ENCODE measurements at places on chromosomes 4 and X.

DNA sequence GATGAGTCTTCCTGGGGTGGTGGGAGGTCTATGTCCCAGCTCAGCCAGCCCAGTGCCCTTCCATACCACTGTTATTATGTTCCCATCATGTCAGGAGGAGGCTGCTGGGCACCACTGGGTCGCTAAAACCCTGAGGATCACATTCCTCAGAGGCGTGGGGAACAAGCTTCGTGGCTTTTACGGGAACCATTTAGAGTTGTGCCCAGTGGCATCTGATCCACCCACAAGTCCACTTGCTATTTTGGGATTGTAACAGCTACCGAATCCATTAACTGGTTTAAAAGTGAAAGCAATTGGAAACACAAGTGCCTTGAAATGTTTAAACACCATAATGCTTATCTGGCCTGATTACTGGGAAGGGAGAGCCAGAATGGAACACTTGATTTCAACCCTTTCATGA, 13.1 kb upstream of the CCKAR start:
- DNase-seq, result no peak

DNA sequence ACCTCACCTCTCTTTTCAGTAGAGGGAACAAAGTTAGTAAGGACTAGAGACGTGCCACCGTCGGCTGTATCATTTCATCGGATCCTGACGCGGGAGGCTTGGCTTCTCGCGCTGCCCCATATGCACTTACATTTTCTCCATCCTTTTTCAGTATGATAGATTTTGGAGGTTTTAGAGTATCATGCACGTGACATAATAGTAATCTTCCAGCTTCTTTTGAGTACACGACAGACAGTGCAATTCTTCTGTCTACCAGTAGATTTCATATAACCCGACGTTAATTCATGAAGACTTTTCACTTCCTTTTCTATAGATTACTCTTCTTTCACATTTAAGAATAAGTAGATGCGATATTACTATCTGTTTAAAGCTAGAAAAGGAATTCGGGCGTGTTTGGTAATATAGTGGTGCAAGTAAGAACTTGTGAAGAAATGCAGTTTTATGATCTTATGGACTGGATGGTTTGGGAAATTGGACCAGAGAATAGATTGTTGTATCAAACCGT, 1.0 kb downstream of the CDS1 start:
- no peak for DNase-seq

- DNase-seq, result no peak
Observed at GRCh38 chrX:85017721-85018120, 14.0 kb downstream of the APOOL start.

DNA sequence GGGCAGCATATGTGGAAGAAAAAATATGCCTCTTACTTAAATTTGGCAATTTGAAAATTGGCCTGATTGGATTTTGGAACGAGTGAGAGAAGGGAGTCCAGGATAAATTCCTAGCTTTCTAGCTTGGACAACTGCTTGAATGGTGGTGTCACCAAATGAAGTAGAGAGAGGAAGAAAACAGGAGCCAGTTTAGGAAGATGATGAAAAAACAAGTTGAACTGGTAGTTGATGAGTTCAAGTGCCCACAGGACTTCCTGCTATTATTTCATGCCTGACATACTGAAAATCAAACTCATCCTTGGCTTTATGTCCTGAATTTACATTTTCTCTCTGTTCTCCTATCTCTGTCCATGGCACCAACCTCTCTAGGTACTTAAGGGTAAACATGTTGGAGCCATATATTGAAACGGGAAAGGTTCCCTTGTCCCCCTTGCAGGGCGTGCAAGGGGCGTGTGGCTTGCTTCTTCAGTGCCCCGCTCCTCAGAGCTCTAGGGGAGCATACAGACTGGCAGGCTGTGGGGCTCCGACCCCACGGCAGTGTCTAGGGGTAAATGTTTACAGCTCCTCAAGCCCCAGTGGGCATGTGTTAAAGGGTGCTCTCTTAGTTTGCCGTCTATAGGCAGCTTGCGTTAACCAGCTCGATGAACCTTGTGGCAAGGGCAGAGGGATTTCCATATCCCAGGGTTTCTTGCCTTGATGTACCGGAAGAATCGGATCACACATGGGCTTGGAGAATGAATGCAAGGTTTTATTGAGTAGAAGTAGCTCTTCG, 250.7 kb upstream of the PGRMC2 start:
- DNase-seq, result no peak

DNA sequence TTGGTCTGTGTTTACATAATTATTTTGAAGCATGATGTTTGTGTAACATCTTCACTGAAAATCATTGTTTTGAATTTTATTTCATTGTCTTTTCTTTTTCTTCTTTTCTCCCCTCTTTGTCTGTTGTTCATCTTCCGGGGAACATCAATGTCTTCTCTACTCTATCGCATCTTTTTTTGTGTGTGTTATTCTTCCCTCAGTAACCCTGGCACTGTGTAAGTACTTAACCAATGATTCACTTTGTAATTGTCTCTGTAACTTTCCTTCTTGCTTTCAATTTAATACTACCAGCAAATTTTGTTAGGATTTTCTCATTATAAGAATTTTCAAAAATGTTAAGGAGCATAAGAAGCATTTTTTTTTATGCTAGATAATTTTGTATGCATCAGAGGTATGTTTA, 130.8 kb downstream of the PDLIM5 start:
- no peak for DNase-seq

- no peak for DNase-seq
Observed at GRCh38 chr4:123438031-123438430, 41.4 kb downstream of the SPRY1 start.

GRCh38 chr4:10671366-10671765, 13.2 kb downstream of the CLNK start:
- DNase-seq, result no peak

DNA sequence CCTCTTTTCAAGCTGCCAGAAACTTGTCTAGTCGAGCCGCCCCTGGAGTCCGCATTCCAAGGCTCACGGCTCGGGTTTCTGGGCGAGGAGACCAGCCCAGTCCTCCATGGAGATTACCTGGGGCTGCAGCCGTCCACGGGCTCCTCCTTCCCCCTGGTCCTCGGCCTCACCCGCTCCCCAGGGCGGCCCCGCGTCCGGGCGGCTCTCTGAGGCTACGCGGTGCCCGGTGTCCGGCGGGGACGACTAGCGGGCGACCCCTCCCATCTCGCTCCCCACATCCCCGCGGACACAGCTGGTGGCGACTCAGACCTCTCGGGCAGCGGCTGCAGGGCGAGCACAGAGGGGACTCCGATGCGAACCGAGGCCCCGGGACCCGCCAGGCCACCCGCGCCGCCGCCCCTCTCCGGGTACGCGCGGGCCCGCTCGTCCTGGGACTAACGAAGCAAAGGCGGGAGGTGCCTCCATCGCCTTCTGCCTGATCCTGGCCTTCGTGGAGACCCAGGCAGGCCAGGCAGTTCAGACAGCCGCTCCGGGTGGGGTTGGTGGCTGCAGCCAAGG, 159.4 kb downstream of the TRAM1L1 start:
- DNase-seq, result no peak

GRCh38 chr4:10504570-10505179, 47.4 kb upstream of the ZNF518B start:
- no peak for DNase-seq

DNA sequence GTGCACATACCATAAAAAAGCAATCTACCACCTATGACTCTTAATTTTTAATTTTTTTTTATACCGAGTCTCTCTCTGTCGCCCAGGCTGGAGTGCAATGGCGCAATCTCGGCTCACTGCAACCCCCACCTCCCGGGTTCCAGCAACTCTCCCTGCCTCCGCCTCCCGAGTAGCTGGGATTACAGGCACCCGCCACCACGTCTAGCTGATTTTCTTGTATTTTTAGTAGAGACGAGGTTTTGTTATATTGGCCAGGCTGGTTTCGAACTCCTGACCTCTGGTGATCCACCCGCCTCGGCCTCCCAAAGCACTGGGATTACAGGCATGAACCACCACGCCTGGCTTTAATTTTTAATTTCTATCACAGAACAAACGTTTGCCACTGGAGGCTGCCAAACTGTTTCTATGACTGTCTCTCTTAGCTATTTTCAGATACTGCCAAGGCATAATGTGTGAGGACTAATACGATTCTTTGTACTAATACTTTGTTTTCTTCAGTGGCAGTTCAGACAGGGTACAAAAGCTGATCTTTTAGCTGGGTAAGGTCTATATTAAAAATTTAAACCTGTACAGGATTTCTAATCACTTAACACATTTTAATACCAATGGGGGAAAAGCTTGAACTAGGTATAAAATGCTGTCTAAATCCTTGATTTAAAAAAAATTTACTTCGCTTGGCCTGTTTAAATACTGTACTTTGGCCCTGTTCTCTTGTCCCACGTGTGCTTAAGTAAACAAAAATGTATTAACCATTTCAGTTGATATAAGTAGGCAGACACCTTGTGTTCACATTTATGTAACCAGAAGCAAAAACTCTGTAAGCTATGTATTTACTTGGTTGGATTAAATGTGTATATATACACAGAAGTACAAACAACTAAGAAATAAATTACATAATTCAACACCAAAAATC, 2.3 kb downstream of the PGRMC2 start:
- no peak for DNase-seq

GRCh38 chr4:114998316-114998715, 115.1 kb downstream of the NDST4 start:
- DNase-seq, result no peak

GRCh38 chrX:151386838-151387459, 10.1 kb upstream of the VMA21 start:
- DNase-seq, result no peak

GRCh38 chr4:159201168-159201567, 98.3 kb downstream of the RAPGEF2 start:
- no peak for DNase-seq

DNA sequence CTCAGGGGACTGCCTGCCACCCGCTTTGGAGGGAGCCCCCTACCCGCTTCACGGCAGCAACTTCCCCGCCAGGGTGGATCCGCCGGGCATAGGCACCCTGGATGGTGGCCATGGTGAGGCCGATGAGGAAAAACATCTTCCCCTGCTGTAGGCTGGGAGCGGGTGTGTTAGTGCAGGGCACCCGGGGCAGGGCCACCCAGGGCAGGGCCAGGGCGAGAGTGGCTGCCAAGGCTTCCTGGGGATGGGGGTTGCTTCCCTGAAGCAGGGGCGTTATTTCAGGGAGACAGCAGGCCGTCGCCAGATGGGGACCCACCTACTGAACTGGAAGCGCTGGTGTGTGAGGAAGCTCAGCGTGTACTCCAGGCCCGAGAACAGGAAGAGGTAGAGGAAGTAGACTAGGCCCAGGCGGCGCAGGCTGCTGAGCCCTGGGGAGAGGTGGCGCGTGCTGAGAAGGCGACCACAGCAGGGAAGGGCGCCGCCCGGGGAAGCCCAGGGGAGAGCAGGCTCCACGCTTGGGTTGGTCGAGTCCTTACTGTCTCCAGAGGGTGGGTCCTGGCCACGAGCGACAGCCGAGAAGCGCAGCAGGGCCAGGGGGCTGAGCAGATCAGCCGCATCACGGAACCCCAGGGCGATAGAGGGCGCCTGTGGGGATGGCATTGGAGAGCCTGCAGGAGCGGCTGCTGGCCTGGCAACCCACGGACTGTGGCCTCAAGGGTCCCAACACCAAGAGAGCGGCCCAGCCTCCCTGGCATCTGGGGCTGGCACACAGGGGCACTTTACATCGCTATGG, 31.5 kb downstream of the NOP14 start:
- no peak for DNase-seq

DNA sequence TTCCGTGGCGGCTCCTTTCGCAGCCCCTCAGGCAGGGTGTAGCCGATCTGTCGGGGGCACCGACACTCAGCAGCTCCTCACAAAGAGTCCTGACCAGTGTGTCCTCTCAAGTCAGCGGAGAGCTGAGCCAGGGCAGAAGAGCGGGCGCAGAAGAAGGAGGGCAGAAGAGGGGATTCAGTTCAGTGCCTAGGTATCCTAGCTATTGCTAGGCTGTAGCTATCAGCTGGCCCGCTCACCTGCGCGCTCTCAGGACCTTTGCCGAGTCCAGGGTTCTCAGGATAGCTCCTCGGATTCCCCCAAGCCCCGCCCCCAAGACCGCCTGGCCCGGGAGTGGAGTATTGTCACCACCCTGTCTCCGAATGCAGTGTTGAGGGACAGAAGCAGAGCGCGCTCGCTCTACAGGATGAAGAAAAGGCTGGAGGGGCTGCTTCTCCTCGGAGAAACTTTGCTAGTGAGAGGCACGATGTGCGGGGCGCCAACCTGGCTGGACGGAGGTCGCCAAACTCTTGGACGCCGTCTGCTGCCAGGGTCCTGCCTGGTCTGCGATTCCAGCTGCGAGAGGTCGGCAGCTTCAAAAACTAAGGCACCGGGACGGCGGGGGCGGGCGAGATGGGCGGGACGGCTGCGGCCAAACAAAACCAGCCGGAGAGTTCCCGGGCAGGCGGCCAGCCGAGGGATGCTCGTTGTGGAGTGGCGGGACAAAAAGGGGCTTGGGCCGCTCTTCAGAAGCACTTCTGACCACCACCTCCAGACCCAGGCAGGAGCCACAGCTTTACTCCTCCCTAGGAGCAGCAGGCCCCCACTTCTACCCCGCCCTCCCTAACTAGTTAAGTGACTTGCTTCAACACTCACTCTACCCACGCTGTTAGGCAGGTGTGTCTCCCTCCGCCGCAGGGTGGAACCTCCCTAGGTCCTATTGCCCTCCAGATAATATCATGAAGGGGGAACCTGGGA, at the start of gene XKRX:
TSS of gene XKRX (minus strand) at position 258 of the 954 bp plus-strand sequence. CDS start 613 bp downstream, outside the sequence.
- DNase-seq, result no peak

GRCh38 chr4:186299291-186299690, 33.3 kb downstream of the F11 start:
- no peak for DNase-seq

Data from NCI-H1092 treated with DMSO at 0.1 percent for 48 hours (cell line).